Central memory CD8-positive, alpha-beta T cell (primary cell): ENCODE measurements at places on chromosomes 3 and 15.

- no peak for DNase-seq
Measured at GRCh38 chr15:50141856-50142255, 22.8 kb upstream of the ATP8B4 start.

GRCh38 chr3:160531311-160531710 is 34.1 kb downstream of the KPNA4 start:
- DNase-seq, result no peak

DNA sequence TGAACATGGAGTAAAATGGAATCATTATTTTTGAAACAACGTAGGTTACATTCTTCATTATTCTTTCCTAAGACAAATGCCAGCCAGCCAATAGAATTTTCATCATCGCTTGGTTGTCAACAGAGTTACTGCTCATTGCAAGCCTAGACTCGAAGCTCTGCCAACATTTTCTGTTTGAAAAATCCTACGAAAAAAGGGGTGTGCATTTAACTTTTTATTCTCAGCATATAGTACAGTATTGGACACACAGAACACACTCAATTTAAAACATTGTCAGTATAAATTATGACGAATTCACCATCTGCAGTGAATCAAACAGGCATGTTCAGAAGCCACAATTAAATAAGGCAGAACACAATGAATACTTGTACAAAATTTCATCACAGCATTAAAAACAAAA is 232.1 kb downstream of the NR1D2 start:
- no peak for DNase-seq

DNA sequence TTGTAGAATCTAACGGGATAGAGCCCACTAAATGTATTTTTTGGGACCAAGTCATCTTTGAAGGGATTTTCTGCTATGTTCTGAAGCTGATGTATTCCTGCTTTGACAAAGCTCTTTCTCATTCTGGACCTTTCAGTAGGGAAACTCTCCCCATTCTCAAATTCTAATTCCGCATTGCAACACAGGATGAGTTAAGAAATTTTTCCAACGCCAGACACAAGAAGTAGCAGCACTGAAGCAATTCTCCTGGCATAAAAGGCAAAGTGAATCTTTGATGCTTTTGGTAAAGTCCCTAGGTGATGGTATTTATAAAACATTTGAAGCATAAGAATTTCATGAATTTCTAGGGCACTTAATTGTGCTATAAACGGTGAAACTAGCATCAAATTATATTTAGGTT is 76.8 kb downstream of the ZPLD1 start:
- DNase-seq, result no peak

- no peak for DNase-seq
Measured at GRCh38 chr3:13535905-13536304, 13.0 kb upstream of the FBLN2 start.

DNA sequence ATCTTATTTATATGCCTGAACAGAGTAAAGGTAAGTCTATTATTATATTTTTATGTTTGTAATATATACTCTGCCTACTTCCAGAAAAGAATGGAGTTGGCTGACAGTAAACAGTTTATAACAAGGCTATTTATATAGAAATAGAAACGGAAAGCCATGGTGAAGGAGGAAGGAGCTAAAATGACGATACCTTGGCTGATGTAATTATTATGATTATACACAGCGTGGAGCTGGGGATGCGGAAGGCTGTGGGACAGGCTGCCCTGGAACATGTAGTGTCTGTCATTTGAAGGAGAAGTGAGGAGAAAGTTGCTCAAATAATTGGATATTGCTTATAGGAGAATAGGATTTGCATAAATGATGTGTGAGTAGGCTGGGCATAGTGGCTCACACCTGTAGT is 37.8 kb downstream of the CEMIP start:
- DNase-seq, result no peak

- no peak for DNase-seq
Measured at GRCh38 chr15:71678191-71678590, 132.2 kb upstream of the NR2E3 start.

GRCh38 chr3:148971401-148972163 is 19.8 kb upstream of the GYG1 start:
- no peak for DNase-seq

DNA sequence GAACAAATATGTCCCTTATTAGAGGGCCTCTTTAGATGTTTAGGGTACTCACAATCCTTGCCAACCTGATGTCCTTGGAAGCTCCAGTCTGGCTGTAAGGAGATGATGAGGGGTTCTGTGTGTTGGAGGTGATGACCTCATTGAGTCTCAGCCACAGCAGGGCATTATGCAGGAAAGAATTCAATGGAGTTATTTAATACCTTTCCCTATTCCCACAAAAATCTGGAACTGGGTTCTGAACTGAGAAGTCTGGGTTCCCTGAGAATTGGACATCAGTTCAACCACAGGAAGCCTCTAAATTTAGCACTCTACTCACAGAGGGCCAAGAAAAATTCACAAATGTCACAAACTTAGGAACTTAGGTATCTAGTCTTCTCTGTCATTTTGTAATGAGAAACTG is 36.9 kb downstream of the SLC35A5 start:
- no peak for DNase-seq

- no peak for DNase-seq
Measured at GRCh38 chr3:14204515-14205284, 26.1 kb downstream of the LSM3 start.

- no peak for DNase-seq
Measured at GRCh38 chr3:107498646-107499045, 24.1 kb upstream of the BBX start.

DNA sequence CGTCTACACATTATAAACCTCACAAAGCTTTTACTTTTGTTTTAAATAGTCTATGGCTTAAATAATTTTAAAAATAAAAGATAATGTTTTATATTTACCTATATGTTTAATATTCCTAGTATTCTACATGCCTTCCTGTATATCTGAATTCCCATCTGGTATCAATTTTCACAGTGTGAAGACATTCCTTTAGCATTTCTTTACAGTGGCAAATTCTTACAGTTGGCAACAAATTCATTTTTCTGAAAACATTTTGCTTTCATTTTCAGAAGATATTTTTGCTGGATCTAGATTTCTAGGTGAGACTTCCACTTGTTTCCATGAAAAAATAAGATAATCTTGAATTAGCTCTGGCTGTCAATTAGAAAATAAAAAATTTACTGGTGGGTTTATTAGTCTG is 471.4 kb upstream of the NAALADL2 start:
- DNase-seq, result no peak

- no peak for DNase-seq
Measured at GRCh38 chr3:156518726-156519125, 36.2 kb downstream of the SSR3 start.

DNA sequence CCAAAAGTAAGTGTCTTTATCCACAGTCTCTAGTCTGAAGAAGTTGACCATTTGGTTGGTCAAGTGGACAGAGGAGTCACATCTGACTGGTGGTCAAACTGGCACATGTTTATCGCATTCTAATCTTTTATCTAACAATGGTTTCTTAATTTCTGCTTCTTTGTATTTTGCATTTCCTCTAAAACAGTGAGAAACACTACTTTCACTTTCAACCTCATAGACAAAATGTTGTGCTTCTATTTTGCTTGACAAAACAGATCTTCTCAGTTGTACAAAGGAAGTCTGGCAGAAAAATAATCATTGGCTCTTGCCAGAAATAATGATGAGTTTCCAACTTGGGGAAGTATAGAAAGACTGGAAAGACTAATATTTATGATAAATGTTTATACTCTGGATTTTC is 103.9 kb downstream of the MME start:
- no peak for DNase-seq

GRCh38 chr15:41594801-41595746 is 36.1 kb downstream of the TYRO3 start:
- DNase-seq, result no peak

DNA sequence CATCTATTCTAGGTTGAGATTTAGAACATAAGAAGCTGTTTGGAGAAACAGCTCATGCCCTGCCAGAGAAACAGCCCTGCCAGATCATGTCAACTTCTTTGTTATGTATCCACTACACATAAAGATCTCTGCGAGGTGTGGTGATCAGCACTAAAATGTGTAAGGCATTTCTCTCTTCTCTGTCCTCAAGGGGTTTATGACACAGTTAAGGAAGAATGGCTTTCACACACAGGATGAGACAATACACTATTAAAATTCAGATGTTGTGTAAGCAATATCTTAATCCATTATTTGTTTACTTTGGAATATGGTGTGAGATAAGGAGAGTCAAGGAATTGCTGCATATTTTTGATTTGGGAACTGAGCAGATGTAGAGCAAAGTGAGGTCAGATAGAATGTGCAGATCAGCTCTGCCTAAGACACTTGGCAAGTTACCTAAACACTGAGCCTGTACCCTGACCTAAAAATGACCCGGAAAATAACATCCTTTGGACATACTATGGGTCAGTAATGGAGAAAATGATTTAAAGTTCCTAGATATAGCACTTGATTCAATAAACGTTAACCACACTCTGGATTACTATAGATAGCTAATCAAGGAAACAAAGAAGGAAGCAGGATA is 434.7 kb upstream of the PDZRN3 start:
- DNase-seq, result no peak

GRCh38 chr3:185572183-185572582 is 13.9 kb upstream of the SENP2 start:
- no peak for DNase-seq

GRCh38 chr3:71580636-71581456 is 2.7 kb downstream of the FOXP1 start:
- no peak for DNase-seq
